ENCODE measurements at places on chromosomes 6 and 20. TPM values are rescaled to one million over a fixed set of nuclear protein-coding genes. Genes with fewer than 3 reads are reported as not detected.

The XKR7 gene
- total RNA-seq: not detected

DNA sequence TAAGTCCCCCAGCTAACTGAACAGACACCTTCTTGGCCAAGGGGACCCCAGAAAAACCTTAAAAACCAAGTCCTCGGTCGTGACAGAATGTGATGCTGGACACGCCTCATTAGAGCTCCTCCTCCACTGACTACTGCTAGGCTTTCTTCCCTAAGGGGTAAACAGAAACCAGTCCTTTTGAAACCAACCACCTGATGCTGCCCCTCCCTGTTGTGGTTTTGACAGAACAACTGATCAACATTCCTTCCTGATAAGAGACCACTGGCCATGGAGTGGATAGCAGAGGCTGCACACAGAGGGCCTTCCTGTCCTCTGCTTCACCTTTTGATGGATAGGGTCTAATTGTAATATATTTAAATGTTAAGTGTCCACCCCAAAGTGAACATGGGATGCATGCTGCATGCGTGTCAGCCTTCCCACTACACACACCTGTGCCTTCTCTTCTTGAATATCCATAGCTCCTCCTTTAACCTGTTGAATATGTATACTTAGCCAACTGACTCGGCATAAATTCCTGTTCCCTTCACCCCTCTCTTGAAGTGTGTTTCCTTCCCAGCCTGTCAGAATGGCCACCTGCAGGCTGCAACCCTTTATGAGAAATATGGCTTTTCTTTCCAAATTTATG lies 27.9 kb upstream of the SLC2A12 start:
- DNase-seq: no peak

The C20orf204 gene
- 0.46 TPM for total RNA-seq

DNA sequence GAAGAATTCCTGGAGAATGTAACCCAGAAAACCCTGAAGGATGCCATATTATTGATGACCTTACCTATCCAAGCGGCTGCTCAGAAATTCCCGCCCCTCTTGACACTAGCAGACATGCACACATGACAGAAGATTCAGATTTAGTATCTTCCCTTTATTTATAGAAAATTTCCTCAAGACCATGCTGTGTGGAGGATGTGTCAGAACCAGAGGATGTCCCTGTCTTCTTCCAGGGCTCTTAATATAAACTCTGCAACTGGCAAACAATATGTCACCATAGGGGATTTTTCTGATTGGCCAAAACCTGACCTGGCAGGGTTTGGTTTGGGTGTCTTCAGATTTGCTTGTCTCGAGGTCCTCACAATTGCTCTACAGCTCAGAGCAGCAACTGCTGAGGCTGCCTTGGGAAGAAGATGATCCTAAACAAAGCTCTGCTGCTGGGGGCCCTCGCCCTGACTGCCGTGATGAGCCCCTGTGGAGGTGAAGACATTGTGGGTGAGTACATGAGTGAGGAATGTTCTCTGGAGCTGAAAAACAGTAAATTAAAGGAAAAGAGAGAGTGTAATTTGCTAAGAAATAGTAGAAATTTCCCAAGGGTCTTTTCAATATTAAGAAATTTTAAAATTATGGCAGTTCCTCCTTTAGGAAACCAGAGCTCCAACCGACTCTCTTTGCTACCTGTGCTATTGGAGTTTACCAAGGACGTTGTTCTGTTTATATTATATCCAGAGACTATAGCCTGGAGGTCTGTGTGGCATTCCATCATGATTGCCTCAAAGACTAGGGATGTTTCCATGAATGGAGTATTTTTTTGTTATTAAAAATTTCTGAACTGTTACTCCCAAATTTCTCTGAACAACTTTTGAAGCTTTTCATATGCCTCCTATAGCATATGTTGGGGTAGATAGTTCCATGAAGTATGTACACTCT lies at the start of gene HLA-DQA2:
Gene HLA-DQA2, plus strand, starts transcription at position 361 of the 930 bp plus-strand sequence. Its CDS starts 53 bp downstream, at position 414.
- no peak for DNase-seq

DNA sequence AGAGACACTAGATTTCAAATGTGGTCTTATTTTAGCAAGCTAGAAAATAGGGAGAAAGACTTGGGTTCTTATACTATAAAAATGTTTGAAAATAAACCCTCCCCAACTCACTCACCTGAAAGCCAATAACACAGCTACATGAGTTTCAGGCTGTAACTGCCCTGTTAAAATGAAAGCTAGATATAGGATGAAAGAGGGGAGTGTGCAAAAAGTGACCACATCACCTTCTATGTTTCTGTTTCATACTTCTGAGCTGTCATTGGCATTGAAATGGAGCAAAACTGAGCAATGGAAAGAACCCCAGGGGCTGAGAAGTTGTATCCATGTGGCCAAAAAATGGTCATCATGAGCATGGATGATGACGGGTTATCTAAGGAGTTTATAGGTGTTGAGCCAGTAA lies 148.1 kb upstream of the TENT5A start:
- no peak for DNase-seq

DNA sequence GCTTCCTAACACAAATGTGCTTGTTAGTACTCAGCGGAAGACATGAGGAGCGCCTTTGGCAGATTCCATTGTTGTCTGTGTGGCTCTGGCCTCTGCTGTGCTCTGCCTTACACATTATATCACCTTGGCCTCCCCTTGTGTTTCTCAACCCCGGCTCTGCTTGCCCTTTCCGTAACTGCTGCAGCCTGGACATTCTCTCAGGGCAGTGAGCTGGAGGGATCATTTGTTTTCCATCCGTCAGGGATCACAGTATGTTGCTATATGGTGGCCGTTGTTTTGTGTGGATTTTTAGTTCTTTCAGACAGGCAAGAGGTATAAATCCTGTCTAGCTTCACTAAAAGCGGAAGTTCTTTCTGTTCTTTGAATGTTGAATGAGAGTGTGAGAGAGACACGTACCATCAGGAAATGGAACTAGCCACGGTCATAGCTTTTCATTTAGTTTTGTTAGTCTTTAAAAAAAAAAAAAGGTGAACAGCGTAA lies 175.1 kb downstream of the JARID2 start:
- no peak for DNase-seq

The LGSN gene
- total RNA-seq: not detected

DNA sequence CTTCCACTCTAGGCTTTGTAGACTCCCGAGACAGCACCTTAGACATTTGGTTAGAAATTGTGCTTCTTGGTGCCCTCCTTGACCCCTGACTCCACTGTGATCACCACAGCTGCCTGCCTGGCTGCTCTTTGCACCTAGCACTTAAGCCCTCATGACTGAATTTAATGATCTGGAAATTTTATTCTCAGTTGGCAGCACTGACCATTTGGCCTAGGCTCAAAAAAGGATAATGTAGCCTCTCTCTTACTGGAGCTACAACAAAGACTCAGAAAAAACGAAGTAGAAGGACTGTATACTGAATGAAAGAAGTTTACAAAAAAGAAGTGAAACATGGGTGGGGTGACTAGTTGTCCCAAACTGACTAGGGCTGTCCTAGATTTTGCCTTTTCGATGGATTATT lies 11.3 kb upstream of the ABRACL start:
- no peak for DNase-seq

GRCh38 chr6:115539531-115539930 lies 521.2 kb downstream of the FRK start:
- DNase-seq: no peak

The DPPA5 gene
- not detected for total RNA-seq

DNA sequence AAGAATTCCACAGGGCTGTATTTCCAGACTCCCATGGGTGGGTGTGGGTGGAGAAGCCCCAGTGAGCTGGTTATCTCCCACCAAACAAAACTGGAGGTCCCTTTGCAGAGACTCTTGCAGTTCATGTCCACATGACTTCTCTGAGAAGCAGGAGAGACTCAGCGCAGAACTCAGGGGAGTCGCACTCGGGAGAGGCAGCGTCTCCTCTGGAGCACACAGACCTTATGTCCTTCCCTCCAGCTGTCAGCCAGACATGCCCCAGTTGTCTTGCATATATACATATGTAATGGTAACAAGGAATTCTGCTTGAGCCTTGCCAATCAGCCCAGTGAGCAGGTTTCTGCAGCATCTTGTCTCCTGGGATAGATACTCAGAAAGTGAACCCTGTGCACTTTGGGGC lies 23.8 kb downstream of the MYT1 start:
- DNase-seq: no peak

DNA sequence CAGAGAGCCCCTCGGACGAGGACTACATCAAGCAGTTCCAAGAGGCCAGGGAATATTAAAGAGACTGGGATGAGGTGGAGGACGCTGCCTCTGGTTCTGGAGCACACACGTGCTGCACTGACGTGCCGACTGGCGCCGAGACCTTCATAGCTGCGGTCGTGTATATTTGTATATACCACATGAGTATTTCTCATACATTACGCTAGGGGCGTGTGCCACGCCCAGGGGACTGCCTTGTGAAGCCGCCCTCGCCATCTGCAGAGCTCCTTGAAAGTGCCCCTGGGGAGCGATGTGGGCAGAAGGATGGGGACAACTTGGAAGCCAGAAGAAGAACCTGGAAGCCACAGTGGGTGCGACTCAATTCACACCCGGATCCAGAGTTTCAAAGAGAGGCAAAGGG lies 78.3 kb downstream of the ISM1 start:
- DNase-seq: no peak

The TNF gene
- 0.71 TPM for total RNA-seq

DNA sequence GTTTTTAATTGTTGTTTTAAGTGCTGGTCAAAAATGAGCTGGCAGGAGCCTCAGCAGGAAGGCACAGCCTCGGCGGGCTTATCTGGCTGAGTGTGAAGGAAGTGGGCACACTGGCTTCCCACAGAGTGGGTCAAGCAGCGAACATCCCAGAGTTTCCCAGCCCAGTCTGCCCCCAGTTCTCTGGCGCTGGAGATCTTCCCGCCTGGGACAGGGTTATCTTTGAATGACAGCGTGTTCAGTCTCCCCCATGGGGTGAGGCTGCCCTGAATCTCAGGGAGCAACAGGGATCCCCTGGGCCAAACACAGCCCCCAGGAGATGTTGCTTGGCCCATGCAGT lies 122.2 kb upstream of the PTPN1 start:
- peak; percentile 66 for DNase-seq

GRCh38 chr6:43467752-43468151 lies 9.6 kb upstream of the TJAP1 start:
- DNase-seq: no peak

- no peak for DNase-seq
Observed at GRCh38 chr20:57170343-57170742, 96.1 kb downstream of the BMP7 start.

DNA sequence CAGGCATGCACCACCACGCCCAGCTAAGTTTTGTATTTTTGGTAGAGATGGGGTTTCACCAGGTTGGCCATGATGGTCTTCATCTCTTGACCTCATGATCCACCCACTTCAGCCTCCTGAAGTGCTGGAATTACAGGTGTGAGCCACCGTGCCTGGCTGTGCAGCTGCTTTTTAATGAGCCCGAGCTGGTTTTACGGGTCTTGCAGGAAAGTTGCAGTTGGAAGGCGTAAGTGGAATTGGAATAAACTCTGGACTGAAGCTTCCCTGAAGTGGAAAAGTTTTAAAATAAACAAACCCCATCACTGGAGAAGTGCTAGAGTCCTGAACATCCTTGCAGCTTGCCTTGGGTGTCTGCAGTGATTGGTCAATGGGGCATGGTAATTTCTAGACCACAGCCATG lies 40.4 kb downstream of the KIF25 start:
- no peak for DNase-seq

GRCh38 chr20:45248609-45249008 lies 5.8 kb downstream of the SLPI start:
- DNase-seq: no peak

GRCh38 chr20:44858606-44859360 lies 26.7 kb upstream of the YWHAB start:
- DNase-seq: no peak

- no peak for DNase-seq
Observed at GRCh38 chr6:104952911-104953399, 4.0 kb upstream of the LIN28B start.

DNA sequence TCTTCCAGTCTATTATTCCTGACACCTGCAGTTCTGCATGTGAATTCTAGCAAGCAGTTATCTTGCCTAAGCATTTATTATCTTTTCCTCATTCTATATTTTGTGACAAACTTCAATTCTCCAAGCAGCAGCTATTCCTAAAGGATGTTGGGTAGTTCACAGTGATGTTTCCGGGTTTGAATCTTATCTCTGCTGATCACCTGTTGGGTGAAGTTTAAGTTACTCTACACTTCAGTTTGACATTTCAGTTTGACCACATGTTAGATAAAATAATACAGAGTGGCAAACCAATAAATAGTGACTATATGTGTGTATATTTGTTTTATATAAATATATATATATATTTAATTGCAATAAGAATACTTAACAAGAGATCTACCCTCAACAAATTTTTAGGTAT lies 168.6 kb downstream of the ADGRG6 start:
- DNase-seq: no peak

GRCh38 chr6:110581679-110582078 lies 105.3 kb upstream of the SLC22A16 start:
- no peak for DNase-seq

- DNase-seq: no peak
Observed at GRCh38 chr20:42130810-42131596, 512.8 kb upstream of the CHD6 start.

DNA sequence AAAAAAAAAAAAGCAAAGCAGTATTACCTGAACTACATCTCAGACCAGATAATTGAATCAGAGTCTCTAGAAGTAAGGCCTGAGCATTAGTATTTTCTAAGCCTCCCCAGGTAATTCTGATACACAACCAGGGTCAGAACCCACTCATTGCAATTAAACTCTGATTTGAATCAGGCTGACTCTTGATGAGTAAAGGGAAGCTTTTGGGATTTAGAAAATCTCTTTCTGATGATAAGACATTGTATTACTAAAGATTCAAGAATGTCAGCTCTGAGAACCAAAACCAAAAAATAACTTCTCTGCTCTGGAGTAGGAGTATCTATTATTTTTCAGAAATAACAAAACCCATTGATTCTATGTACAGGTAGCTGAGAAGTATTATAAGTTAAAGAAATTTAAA lies 100.1 kb upstream of the COL21A1 start:
- no peak for DNase-seq

The BPI gene
- 0.20 TPM for total RNA-seq

DNA sequence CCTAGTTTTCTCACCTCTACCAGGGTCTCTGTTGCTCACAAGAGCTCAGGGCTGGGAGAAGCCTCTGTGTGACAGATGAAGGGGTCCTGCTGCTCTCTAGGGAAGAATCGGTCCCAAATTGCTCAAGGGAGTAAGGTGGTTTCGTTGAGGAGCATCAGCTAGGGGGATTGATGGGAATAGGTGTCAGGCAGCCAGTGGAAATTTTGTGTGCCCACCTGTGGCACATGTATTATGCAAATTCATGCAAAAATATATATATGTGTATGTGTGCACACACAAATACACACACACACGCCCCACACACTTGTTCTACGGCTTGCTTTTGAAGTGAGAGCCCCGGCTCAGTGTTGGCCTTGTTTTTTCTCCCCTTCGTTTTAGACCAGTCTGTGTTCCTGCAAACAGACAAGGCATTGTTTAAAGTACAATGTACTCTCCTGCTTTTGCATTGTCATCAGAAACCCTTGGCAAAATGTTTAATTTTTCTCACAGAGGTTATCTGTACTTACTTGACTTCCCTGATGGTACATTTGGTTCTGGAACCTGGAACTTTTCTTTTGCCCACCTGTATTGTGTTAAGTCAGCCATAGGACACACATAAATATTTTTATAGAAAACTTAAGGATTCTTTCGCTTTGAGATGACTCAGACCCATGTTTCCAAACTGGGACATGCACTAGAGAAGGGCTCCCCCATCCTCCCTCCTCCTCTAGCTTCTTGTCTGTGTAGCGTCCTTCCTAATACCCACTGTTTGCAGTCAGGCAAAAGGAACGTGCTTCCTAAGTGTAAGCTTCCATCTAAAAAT lies 26.7 kb downstream of the FOXO3 start:
- no peak for DNase-seq

- no peak for DNase-seq
Observed at GRCh38 chr6:54981647-54982046, 135.1 kb downstream of the FAM83B start.

The MLN gene
- not detected for total RNA-seq

- no peak for DNase-seq
Observed at GRCh38 chr6:73123632-73124329, 101.5 kb downstream of the KHDC1L start.
